ENCODE measurements at places on chromosomes 13 and 19.

DNA sequence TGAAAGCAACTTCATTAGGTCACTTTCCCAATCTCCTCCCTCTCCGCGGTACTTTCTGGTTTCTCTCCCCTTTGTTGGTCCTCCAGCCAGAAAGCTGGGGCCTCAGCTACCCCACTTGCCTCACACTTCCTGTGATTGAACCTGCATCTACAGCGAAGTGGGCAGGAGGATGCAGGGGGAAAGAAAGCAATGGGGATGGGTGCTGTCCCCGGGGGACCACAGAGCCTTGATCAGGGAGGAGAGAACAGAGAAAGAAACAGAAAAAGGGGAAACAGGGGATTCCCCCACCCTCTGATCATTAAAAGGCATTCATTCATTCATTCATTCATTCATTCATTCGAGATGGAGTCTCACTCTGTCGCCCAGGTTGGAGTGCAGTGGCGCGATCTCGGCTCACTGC is 74.2 kb downstream of the TRPM4 start:
- DNase-seq, result no peak

DNA sequence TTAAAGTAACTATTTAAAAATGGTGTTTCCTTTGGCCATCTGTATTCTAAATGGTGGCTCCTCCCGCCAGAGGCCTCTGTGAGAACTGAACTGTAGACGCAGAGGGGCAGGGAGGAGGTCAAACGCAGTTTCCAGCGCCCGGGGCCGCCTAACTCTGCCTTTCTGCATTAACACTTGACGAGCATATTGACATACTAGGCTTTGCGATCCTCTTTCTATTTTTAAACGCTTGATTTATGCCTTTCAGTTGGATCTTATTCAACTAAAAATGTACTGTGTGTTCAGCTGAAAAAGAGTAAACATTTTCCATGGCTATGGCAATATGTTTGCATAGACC is 74.7 kb downstream of the SPACA7 start:
- no peak for DNase-seq

GRCh38 chr13:89988206-89988605 is 1359.3 kb upstream of the MIR17HG start:
- no peak for DNase-seq

GRCh38 chr13:108086678-108087077 is 128.7 kb downstream of the LIG4 start:
- DNase-seq, result no peak

DNA sequence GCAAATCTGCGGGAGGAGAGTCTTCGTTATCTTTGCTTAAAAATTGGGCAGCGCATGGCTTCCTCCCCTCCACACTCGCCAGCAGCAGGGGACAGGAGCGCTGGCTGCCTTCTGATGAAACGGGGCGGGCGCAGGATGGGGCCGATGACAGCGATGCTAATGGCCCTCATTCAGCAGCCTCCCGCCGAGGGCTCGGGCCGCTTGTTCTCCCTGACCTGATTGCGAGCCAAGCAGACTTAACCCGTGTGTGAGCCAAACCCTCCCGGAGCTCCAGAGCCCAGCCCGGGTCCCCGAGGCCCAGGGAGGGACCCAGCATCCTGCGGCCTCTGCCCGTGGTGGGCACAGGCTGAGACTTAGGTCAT is 90.3 kb downstream of the KDM4B start:
- DNase-seq, result no peak

DNA sequence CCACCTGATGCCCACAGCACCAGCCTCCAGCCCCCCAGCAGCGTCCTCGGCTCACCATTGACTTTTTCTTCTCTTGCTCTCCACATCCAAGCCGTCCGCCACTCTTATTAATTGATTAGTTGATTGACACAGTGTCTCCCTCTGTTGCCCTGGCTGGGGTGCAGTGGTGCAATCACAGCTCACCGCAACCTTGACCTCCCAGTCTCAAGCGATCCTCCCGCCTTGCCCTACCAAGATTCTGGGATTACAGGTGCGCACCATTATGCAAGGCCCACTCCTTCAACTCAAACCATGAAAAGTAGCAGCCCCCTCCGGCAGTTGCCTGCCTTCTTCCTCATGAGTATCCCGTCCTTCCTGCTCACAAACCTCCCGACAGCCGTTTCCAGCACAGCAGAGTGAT is 921 bp upstream of the TEX29 start:
- DNase-seq, result no peak

- DNase-seq, result no peak
Measured at GRCh38 chr13:80116107-80116506, 224.8 kb downstream of the SPRY2 start.

- DNase-seq, result no peak
Measured at GRCh38 chr13:46289260-46289955, 77.7 kb downstream of the LRRC63 start.

- DNase-seq, result peak; percentile 86
Measured at GRCh38 chr19:1324806-1325567, 39.3 kb downstream of the EFNA2 start.

DNA sequence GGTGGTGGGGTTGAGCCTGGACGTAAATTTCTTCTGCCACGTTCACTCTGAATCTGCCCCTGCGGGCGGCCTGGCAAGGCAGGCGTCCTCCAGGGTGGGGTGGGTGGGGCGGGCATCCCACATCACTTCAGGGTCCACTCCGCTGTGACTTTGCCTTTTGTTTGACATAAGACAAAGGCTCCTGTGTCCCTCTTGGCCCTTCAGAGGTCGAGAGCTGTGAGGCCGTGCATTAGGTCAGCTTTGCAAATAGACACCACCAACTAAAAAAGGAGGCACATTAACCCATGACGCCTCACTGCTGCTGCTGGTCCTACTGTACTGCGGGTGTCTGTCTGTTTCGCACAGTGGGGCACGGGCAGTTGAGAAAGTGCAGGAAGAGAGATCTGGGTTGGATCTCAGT is 10.5 kb upstream of the ZNF536 start:
- DNase-seq, result no peak

GRCh38 chr13:74966275-74966674 is 515.7 kb downstream of the TBC1D4 start:
- no peak for DNase-seq

- DNase-seq, result no peak
Measured at GRCh38 chr13:41276824-41277223, 13.4 kb upstream of the MTRF1 start.

- peak; percentile 48 for DNase-seq
Measured at GRCh38 chr19:38683393-38684077, 36.1 kb downstream of the ACTN4 start.

DNA sequence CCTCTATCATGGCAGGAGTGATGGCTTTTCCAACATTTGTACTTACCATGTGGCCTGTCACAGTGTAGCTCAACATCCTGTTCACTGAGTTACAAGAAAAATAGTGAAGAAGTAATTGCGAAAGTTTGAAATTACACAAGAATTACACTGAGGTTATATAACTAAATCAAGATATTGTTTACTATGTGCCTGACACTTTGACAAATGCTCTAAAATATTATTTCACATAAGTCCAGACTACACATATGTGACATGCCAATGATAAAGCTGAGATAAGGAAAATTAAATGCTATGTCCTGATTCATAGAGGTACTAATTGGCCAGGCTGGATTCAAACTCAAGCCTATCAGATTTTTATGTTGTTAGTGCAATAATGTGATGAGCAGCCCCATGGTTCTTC is 451.7 kb downstream of the PCDH9 start:
- no peak for DNase-seq

DNA sequence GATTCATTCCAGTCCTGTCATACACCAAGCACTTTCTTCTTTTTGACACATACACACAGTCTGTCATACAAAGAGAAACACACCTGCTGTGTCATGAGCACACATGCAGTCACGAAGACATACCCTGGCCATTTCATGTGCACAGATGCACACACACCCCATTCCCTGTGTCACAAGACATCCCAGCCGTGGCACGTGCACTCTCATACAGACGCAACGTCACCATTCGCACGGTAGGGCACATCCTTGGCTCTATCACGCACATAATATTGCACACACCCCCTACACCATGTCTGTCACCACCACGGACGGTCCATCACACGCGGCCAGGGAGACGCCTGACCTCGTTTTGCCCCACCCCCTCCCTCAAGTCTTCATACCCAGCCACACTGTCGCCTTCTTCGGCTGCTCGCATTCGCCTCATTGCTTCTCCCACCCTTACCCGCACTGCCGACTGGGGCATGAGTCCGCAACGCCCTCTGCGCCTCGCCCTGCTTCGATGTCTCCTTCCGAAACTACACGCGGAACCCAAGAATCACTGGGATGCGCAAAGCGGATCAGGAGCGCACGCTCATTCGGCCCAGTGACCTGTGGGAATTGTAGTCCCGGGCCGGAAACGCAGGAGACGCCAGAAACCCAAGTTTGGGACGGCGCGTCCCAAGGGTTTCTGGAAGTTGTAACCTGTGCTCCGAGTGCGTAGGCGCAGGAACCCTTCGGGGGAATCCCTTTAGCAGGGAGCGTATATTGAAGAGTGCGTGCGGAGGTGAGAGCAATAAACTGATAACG is 6.8 kb upstream of the ZNF283 start:
- peak; percentile 30 for DNase-seq

DNA sequence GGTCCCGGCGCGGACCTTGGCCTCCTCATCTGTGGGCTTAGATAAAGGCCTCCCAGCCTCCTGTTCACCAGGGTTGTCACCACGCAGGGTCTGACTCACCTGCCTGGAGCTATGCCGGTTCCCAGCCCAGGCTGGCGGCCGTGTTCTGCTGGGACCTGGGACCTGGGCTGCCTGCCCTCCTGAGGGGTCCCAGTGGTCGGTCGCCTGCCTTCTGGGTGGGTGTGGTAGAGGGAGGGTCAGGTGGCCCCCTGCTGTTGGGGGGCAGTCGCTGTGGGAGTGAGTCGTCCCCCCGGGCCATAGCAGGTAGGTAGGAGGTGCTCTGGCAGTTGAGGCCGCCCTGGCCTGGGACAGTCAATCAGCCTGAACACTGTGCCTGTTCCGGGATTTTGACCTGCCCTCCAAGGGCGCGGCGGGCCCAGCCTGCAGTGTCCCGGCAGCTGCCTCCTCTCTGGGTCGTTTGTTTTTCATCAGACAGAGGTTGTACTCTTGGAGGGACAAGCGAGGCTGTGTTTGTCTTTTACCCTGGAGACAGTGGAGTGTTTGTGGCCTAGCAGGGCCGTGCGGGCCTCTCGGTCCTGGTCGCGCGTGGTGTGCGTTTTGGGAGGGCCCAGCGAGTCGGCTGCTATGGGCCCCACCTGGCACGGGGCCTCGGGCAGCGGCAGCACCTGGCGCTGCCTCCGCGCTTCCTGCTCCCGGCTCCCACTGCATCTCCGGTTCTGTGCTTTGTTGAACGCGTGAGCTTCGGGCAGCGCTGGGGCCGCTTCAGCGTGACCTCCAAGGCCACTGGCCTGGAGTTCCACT is 2.6 kb downstream of the ADAT3 start:
- DNase-seq, result no peak

- no peak for DNase-seq
Measured at GRCh38 chr13:35988648-35989081, 142.5 kb downstream of the DCLK1 start.

- no peak for DNase-seq
Measured at GRCh38 chr19:18677156-18677555, 6.3 kb upstream of the CRTC1 start.

GRCh38 chr13:27592865-27593264 is 27.5 kb downstream of the LNX2 start:
- no peak for DNase-seq

DNA sequence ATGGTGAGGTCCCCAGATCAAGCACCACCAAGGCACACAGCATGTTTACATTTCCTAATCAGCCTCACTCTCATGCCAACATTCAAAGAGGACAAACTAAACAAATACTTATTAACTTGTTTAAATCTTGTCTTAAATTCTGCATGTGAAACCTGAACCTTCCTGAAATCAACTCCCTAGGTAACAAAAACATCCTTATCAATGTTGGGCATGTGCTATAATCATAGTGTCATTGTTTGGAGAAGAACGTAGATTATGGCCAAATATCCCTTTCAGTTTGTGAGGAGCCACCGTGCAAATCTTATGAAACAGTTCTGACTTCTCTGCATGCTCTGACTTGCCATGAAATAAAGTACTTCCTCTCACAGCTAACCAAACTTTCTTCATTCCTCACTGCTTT is 123.8 kb downstream of the NDFIP2 start:
- DNase-seq, result no peak

GRCh38 chr13:110023729-110024644 is 237.6 kb upstream of the IRS2 start:
- no peak for DNase-seq

DNA sequence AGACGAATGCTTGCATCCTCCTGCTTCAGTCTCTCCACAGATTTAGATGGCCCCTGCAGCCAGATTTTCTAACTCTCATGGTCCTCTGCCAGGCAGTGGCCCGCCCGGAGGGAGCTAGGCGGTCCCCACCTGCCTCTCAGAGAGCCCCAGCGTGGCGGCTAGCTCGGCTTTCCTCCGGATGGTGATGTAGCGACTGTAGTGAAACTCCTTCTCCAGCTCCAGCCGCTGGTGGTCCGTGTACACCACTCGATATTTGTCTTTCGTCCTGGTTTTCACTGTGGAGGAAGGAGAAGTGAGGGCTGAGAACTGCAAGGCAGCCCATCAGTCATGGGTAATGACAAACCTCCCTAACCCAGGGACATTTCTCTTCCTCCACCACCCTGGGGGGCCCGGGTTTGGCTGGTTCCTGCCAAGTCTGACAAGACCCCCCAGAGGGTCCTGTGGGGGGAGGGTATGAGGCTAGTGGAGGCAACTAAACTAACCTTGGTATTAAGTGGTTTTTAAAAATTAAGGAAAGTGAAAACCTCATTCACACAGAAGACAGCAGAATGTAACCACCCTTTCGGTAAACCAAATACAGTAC is 4.3 kb downstream of the CDX2 start:
- DNase-seq, result no peak
